ENCODE measurements at places on chromosomes 1 and 21.

- DNase-seq = peak; percentile 57
Measured at GRCh38 chr1:178501705-178502329, 5.1 kb upstream of the CLEC20A start.

DNA sequence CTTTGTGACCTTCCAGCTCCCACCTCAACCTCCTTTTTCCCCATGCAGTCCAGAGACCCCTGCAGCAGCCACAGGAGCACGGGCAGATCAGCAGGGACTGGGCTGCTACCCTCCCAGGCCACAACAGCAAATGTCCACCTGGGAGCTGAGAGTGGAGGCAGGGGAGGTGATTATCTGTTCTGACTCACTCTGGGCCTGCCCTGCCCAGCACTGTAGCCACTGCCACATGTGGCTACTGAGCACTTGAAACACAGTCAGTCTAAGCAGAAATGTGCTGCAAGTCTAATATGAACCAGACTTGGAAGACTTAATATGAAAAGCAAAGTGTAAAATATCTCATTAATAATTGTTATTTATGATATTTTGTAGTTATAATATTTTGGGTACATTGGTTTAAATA lies 148.9 kb upstream of the VANGL1 start:
- DNase-seq = no peak

- DNase-seq = no peak
Measured at GRCh38 chr1:167186771-167187170, 33.9 kb upstream of the POU2F1 start.

DNA sequence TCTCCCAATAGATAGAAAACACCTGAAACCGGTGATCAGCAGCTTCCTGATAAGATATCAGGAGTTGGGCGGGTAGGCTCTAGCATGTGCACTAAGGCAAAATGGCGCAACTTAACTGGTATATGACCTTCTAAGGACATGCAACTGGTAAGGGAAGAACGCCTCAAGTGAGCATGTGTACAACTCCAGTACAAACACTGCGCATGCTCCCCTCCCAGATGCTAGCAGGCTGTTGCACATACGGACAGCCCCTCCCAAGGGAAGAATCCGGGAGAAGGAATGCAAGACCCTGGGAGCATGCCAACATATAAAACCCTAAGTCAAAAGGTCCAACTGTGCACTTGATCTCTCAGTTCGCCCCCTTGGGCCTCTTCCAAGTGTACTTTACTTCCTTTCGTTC lies 110.8 kb downstream of the TSEN15 start:
- no peak for DNase-seq

DNA sequence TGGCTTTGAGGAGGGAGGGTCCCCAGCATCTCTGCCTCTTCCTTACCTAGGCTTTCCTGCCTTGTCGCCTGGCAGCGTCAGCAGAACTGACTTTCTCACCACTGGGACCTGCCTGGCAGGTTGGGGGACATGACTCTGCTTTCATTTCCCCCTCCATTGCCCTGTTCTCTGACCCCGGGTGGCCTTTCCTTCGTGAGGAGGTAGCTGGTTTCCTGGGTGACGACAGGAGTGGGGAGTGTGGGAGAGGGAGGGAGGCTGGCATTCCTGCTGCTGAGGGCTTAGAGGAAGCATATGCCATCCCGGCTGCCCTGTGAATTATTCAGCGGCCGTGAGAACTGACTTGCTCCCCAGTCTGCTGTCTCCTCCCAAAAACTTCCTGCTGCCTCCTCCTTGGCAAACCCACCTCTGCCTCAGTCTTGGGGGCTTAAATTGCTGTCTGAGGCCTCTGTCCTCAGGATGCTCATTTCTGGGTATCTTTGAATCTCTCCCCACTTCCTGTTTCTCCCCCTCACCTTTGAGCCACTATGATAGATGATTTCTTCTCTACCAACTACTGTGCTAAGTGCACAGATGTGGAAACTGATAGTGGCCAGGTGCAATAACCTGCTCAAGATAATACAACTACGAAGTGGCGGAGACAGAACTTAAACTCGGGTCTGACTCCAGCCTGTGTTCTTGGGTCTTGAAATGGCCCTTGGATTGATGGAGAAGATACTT lies 182.0 kb upstream of the CSF3R start:
- no peak for DNase-seq

DNA sequence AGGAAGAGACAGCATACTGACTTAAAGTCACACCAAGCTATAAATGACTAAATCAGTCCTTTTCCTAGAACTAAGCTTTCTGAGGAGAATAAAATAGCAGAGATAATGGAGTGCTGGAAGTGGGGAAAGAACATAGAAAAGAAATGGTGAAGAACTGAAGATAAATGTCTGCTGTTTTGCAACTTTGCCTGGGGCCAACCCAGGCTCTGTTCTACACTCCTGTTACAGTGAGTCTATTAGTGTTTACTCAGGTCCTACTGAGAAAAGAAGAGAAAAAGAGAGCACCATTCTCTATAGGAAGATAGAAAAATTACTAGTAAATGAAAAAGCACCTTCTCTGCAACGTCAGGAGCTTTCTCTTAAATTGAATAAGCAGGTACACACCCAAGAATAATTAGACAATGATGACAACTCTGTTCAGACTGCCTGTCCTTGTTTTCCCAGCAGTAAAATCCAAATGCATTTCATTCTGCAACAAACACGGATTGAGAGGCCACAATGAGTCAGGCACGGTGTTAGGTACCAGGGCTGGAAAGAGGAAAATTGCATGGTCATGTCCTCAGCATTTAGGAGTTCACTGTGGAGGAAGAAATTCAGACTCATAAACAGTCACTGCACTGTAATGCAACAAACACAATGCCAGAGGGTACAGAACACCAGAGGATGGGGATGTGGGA lies 139.4 kb upstream of the CAMK1G start:
- DNase-seq = no peak

Data from NCI-H187 treated with DMSO at 0.1 percent for 48 hours (cell line).